ENCODE measurements at places on chromosomes 3 and 15. TPM values are rescaled to one million over a fixed set of nuclear protein-coding genes. Genes with fewer than 3 reads are reported as not detected.

Gene SFMBT1
- 9.6 TPM for total RNA-seq

Gene ALDH1A3
- total RNA-seq, result 24.7 TPM

Gene CX3CR1
- total RNA-seq, result 0.09 TPM

Gene CDCP1
- 15.3 TPM for total RNA-seq

Gene CEP97
- total RNA-seq, result 7.3 TPM

Gene SLC7A14
- not detected for total RNA-seq

Gene SMCO1
- not detected for total RNA-seq

Gene RHCG
- total RNA-seq, result 42.7 TPM

Gene TPRG1
- total RNA-seq, result 0.28 TPM

Gene PPARG
- 40.6 TPM for total RNA-seq

Gene WDR93
- 0.20 TPM for total RNA-seq

Gene LOXL1
- total RNA-seq, result 0.82 TPM

Gene DPH3
- 19.6 TPM for total RNA-seq

Gene TMEM89
- not detected for total RNA-seq

Gene RPLP1
- total RNA-seq, result 3,311 TPM

Gene SSUH2
- 1.0 TPM for total RNA-seq

Gene TRIP4
- total RNA-seq, result 24.9 TPM

Gene THPO
- not detected for total RNA-seq

Gene CCR8
- not detected for total RNA-seq

Gene GPR27
- 4.0 TPM for total RNA-seq

Gene STRA6
- 62.5 TPM for total RNA-seq

Gene RMDN3
- 24.0 TPM for total RNA-seq

Gene SCN5A
- total RNA-seq, result 1.3 TPM

Gene TM4SF18
- total RNA-seq, result 44.7 TPM

Gene GPR62
- not detected for total RNA-seq

Gene ATP13A5
- not detected for total RNA-seq

Gene GHSR
- not detected for total RNA-seq

Gene EOMES
- 1.3 TPM for total RNA-seq

Gene LRRC2
- not detected for total RNA-seq

Gene SLCO3A1
- 28.6 TPM for total RNA-seq

Gene FETUB
- total RNA-seq, result 0.12 TPM

Gene RGMA
- 0.39 TPM for total RNA-seq

Gene SCG3
- total RNA-seq, result 0.20 TPM

Gene CPN2
- total RNA-seq, result not detected

Gene CLEC3B
- total RNA-seq, result not detected

Gene GOLGA8J
- not detected for total RNA-seq

Gene ABI3BP
- total RNA-seq, result 1.0 TPM

Gene PLSCR4
- total RNA-seq, result 4.4 TPM

Gene RBMS3
- 0.34 TPM for total RNA-seq

Gene PHLDB2
- 32.4 TPM for total RNA-seq

Gene CCK
- 1.4 TPM for total RNA-seq

Gene LMAN1L
- not detected for total RNA-seq

Gene FBN1
- total RNA-seq, result 9.3 TPM

Gene ESYT3
- total RNA-seq, result 0.93 TPM

Gene CYP1A1
- 3.1 TPM for total RNA-seq

Gene POLQ
- 7.5 TPM for total RNA-seq

Gene RLBP1
- total RNA-seq, result not detected

Gene HYPK
- 5.2 TPM for total RNA-seq

Gene LSAMP
- 0.10 TPM for total RNA-seq

Gene SKIL
- total RNA-seq, result 34.6 TPM

All from A549 treated with DMSO at 1 μM for 4 hours (cell line).